Purkinje cell (primary cell): ENCODE measurements at places on chromosomes 1 and 21. TPM values are rescaled to one million over a fixed set of nuclear protein-coding genes. Genes with fewer than 3 reads are reported as not detected.

Gene ZNF648
- 0.07 and 0.17 TPM in 2 replicates for polyA plus RNA-seq

Gene SYCP1
- polyA plus RNA-seq = 8.1 and 19.9 TPM in 2 replicates

Gene CRP
- polyA plus RNA-seq = not detected in 2 replicates

Gene PAPPA2
- polyA plus RNA-seq = 0.27 and 0.47 TPM in 2 replicates

Gene CDK18
- 0.85 TPM in 1 of 2 replicates, not detected in the other for polyA plus RNA-seq

Gene GBP4
- polyA plus RNA-seq = 0.07 and 0.13 TPM in 2 replicates

Gene SPRR5
- polyA plus RNA-seq = not detected in 2 replicates

Gene AMPD1
- polyA plus RNA-seq = not detected in 2 replicates

Gene PDC
- polyA plus RNA-seq = 0.83 TPM in 1 of 2 replicates, not detected in the other

Gene AMIGO1
- polyA plus RNA-seq = 36.7 and 50.3 TPM in 2 replicates

Gene ACOT11
- polyA plus RNA-seq = 0.85 and 0.95 TPM in 2 replicates

Gene OR2T35
- polyA plus RNA-seq = not detected in 2 replicates

Gene GPR153
- not detected in 2 replicates for polyA plus RNA-seq

Gene BATF3
- 17.6 and 18.0 TPM in 2 replicates for polyA plus RNA-seq

Gene RNU1-4
- polyA plus RNA-seq = not detected in 2 replicates

Gene KDF1
- polyA plus RNA-seq = not detected in 2 replicates

Gene GSTM5
- polyA plus RNA-seq = 13.3 and 30.1 TPM in 2 replicates

Gene MPL
- not detected in 2 replicates for polyA plus RNA-seq

Gene OR2AK2
- polyA plus RNA-seq = not detected in 2 replicates

Gene UBE2Q1
- 52.2 and 56.9 TPM in 2 replicates for polyA plus RNA-seq

Gene TRIM67
- 0.95 and 1.3 TPM in 2 replicates for polyA plus RNA-seq

Gene GSTM1
- 17.9 and 26.0 TPM in 2 replicates for polyA plus RNA-seq
